ENCODE measurements at places on chromosomes 13 and 19.
A peak's percentile ranks its signal among the peaks of the same experiment; 100 is the strongest.

- DNase-seq = no peak
Observed at GRCh38 chr13:26980099-26981031, 191.2 kb downstream of the USP12 start.

- DNase-seq = no peak
Observed at GRCh38 chr19:47540748-47541147, 25.9 kb upstream of the NAPA start.

DNA sequence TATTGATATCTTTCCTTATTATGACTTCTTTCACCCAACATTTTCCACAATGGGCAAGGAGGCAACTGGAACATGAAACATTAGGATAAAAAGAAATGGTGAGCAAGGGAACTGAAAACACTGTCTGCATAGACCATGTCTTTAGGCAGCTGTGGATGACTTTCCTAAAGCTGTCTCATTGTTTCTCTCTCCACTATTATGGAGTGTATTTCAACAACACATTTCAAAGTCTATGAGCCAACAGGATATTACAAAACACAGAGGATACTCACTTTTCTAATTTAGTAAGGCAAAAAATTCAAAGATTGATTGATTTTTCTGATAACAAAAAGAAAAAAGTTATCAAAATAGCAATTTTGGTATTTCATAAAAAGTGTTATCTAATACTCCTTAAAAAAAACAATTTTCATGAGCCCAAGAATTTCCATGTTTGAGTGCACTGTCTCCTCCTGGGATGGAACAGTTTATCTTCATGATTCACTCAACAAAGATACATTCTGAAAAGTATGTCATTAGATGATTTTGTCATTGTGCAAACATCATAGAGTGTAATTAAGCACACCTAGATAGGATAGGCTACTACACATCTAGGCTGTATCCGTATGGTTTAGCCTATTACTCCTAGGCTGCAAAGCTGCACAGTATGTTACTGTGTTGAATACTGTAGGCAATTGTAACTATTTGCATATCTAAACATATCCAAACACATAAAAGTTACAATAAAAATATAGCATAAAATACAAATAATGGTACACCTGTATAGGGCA lies 1568.4 kb downstream of the SLITRK5 start:
- DNase-seq = no peak

DNA sequence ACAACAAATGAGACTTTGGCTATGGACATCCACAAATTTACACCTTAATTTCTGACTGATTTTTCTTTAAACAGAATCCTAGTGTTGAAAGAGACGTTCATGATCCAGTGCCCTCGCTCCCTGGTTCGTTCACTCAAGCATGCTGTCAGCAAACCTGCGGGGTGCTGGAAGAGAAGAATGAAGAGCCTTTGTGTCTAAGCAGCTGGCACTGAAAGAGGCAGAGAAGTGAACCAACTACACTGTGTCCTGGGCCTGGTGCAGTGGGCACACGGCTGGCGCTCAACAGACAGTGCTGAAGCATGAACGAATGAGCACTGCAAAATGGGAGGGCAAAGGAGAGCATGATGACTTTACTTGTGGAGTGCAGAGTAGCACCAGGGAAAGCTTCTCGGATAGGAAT lies 46.8 kb downstream of the MIPEP start:
- no peak for DNase-seq

DNA sequence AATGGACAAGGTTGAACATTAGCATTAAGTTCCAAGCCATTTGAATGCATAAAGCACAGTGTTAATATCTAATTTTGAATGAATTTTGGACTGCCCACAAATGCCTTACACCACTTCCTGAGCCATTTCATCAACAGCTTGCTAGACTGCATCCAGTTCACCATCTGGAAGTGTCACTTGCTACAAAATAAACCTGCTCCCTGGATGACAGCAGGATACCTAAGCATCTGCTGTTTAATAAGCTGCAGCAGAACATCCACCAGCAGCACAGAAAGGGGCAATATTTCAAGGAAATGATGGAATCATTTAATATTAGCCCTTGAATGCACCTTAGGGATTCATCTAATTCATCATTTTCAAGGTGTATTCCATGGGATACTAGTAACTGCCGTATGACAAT lies 76.6 kb upstream of the PCDH9 start:
- no peak for DNase-seq

GRCh38 chr19:46962030-46962570 lies 57.5 kb upstream of the NPAS1 start:
- no peak for DNase-seq

DNA sequence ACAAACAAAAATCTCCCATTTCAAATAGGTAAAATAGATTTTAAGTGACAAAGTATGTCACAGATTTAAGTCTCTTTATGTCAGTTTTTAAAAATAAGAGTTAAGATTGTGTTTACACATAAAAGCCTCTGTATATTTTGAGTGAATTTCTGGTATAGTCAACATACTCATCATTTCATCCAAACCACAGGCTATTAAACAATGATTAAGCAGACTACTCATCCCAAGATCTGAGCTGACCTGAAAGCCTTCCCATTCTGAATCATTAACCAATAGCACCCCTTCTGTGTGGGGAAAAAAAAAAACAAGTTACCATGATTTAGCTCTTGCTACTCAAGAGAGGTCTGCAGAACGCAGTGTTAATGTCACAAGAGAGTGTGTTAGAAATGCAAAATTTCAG lies 284.4 kb upstream of the NBEA start:
- DNase-seq = peak; percentile 40

DNA sequence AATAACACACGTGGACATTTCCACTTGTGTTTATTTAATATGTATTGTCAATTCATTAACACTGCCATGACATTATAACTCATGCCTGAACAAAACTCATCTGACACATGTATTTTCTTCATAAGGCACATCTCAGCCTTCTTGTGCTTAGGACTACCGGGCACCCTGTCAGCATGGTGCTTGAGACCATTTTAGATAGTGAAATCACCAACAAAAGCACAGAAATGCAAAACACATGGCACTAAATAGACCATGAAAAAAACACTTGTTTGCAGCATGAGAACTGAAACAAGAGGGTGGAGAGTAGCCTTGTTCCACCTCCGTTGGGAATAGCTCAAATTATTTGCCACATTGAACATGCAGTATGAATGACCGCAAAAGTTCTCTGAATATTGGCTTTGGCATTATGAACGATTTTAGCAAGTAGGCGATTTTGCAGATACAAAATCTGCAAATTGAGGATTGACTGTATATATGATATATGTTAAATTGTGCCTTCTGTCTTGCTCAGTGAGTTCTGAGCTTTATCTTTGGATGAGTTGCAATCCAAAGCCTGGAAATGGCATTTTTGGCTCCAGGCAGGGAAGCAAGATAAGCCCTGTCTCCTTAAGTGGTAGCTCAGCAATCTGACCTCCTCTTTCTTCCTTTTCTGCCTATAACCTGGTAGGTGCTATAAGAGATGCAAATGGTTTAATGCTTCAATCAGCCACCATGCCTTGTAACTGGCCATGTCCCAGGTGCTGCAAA lies 328.2 kb downstream of the HS6ST3 start:
- no peak for DNase-seq

GRCh38 chr13:77056382-77056781 lies 29.4 kb upstream of the FBXL3 start:
- no peak for DNase-seq

- DNase-seq = no peak
Observed at GRCh38 chr19:44847144-44848035, 1.3 kb downstream of the NECTIN2 start.

- DNase-seq = no peak
Observed at GRCh38 chr19:43467730-43468129, 2.3 kb upstream of the LYPD3 start.

- DNase-seq = no peak
Observed at GRCh38 chr13:99421758-99422585, 79.3 kb upstream of the TM9SF2 start.

GRCh38 chr13:68027306-68027705 lies 797.2 kb upstream of the PCDH9 start:
- DNase-seq = no peak

- no peak for DNase-seq
Observed at GRCh38 chr13:33276570-33276969, 9.0 kb downstream of the STARD13 start.

- no peak for DNase-seq
Observed at GRCh38 chr19:45153339-45154063, 7.3 kb downstream of the NKPD1 start.

DNA sequence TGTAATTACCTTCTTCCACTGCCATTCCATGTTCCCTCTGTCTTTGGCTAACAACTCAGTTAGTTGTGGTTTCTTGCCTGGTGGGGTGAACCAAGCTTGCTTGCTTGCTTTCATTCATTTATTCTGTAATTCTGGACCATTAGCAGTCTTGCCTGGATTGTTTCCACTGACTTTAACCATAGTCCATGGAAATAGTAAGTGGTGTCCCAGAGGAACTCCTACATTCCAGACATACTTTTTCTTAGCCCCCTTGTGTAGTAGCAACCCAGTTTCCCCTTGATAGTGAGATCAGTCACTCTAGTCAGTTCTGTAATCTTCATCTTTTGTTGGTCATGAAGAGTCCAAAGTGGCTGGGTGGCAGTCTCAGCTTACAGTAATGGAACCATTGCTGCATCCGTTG lies 23.2 kb downstream of the PDS5B start:
- no peak for DNase-seq

DNA sequence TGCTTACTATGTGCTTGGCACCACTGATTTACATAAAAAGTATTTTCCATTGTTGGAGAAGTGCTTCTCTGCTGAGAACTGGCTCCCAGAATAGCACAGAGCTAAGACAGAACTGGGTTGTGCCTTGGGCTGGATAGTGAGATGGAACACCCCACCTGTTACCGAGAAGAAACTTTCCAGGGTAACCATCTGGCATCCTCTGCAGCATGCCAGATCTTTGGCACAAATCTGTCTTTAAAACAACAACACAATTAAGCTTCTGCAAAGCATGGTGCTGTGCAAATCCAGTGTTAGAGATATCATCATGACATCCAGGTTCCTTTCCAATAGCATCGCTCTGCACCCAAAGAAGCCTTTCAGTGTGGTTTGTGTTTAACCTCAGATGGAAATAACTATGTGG lies 202.5 kb upstream of the RFC3 start:
- no peak for DNase-seq

DNA sequence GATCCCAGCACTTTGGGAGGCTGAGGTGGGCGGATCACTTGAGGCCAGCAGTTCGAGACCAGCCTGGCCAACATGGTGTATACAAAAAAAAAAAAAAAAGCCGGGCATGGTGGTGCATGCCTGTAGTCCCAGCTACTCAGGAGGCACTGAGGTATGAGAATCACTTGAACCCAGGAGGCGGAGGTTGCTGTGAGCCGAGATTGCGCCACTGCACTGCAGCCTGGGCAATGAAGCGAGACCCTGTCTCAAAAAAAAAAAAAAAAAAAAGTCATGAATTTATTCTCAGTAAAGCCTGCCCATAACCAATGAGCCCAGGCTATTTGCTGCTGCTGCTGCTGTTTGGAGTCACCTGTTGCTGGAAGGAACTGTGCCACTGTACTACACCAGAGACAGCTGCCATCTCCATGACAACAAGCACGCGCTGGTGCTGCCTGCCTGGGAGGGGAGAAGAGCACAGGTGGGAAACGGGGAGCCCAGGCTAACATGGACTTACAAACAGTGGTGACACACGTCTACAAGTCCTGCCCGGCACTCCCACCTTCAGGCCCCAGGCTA lies 11.3 kb downstream of the ZFR2 start:
- no peak for DNase-seq

DNA sequence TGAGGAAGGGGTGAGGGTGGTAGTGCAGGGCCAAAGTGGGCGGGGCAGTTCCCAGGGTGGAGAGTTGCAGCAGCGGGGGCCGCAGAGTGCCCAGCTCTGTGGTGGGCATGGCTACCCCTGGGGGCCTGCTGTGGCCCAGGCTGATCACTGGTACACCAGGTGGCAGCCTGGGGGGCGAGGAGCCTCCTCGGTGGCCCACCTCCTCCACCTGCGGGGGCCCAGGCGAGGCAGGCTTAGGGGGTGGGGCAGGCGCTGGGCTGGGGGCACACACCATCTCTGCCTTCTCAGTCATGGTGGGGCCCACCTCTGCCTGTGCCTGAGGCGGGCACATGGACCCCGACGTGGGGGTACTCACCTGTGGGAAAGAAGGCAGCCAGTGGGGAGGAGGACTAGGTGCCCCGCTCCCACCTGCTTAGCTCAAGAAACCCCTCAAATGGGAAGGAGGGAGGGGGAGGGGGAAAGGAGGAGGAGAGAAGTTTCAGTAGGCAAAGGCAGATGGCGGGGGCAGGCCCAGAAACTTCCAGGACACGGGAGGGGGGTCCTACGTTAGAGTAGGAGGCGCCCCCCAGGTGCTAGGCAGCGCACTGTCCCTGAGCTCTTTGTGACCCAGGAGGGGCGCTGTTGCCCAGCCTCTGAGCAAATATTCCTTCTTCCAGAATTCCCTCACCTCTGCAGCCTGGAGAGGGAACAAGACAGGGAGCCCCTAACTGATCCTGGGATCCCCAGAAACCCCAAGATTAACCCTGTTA lies 1.6 kb downstream of the LYL1 start:
- no peak for DNase-seq

GRCh38 chr13:50358231-50359040 lies 343.2 kb downstream of the KCNRG start:
- DNase-seq = no peak

DNA sequence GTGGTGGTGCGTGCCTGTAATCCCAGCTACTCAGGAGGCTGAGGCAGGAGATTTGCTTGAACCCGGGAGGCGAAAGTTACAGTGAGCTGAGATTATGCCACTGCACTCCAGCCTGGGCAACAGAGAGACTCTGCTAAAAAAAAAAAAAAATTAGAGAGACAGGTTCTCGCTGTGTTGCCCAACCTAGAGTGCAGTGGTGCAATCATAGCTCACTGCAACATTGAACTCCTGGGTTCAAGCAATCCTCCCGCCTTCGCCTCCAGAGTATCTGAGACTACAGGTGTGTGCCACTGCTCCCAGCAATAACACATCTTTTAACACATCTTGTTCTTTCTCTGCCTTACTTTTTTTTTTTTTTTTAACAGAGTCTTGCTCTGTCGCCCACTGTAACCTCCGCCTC lies 32.7 kb downstream of the CLEC17A start:
- no peak for DNase-seq

DNA sequence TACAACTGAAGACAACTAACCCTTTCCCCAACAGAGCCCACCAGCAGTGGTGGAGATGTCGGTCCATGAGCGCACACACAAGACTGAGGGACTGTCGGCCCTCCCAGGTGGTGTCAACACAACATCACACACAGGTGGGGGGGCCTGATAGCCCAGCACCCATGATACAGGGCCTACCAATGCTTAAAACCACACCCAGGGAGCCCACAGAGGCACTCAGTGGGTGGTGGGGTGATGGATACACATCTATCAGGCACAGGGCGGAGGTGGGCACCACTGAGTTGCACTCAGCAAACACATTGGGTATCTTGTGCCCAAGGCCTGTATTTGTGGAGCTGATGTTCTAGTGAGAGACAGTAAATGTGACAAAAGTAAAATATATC lies 7.0 kb upstream of the ZFP36 start:
- no peak for DNase-seq

- no peak for DNase-seq
Observed at GRCh38 chr13:32026623-32027022, 5.0 kb upstream of the FRY start.

- no peak for DNase-seq
Observed at GRCh38 chr19:1933942-1934341, 7.0 kb upstream of the CSNK1G2 start.

All from Caki2 (cell line).